Right atrium auricular region (tissue), 2 donors: ENCODE measurements at places on chromosomes 7 and 10. TPM values are rescaled to one million over a fixed set of nuclear protein-coding genes. Genes with fewer than 3 reads are reported as not detected.

Gene DYNC1I1
- total RNA-seq: 41.3 TPM

Gene GNGT1
- total RNA-seq: not detected

Gene TAS2R39
- not detected for total RNA-seq

Gene SCIN
- total RNA-seq: 0.67 TPM

Gene KCND2
- 0.11 TPM for total RNA-seq
